Activated effector memory CD4-positive, alpha-beta T cell treated with anti-CD3 and anti-CD28 coated beads, Interleukin-2, amount 50 U/mL, for 16 hours (primary cell): ENCODE measurements at places on chromosomes 16 and 17.

- DNase-seq: no peak
Measured at GRCh38 chr17:49333804-49334203, 28.2 kb downstream of the ZNF652 start.

DNA sequence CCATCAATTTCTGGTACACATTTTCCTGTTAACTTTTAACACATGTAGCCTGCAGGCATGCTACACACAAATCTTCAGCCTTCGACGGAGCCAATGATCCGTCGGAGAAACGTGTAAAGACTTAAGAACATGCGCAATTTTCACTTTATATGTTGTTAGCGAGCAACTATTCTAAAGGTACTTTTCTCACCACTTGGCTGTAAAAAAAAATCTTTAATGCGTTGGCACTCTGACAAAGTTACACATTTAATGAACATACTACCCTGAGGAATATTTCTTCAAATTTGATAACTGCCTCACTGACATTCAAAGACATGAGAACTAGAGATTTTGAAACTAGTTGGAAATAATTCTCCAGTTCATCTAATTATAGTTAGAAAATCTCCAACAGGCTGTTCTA is 507.5 kb upstream of the SALL1 start:
- DNase-seq: no peak

- no peak for DNase-seq
Measured at GRCh38 chr17:30547778-30548573, 70.8 kb downstream of the GOSR1 start.

GRCh38 chr16:21959050-21959449 is 5.9 kb downstream of the UQCRC2 start:
- DNase-seq: no peak

- no peak for DNase-seq
Measured at GRCh38 chr16:75472908-75473877, 8.7 kb upstream of the TMEM170A start.

DNA sequence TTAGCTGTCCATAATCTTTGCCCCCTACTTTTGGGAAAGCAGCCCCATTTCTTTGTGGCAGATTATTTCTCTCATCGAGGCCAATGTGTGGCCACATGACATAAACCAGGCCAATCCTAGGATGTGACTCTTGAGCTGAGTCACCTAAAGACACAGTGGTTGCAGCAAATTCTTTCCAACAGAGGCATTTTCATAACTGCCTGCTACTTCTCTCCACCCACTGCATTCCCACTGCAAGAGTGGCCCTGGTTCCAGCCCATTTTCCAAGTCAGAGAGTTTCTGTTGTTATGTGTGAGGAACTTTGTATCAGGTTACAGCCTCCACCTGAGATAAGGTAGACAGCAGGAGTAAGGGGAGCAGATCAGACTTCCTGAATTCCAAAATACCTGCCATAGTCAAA is 195.2 kb downstream of the RGS9 start:
- no peak for DNase-seq

- DNase-seq: no peak
Measured at GRCh38 chr17:14308636-14308964, 7.7 kb downstream of the HS3ST3B1 start.

- DNase-seq: peak; percentile 77
Measured at GRCh38 chr16:2912330-2913199, 834 bp downstream of the FLYWCH1 start.

DNA sequence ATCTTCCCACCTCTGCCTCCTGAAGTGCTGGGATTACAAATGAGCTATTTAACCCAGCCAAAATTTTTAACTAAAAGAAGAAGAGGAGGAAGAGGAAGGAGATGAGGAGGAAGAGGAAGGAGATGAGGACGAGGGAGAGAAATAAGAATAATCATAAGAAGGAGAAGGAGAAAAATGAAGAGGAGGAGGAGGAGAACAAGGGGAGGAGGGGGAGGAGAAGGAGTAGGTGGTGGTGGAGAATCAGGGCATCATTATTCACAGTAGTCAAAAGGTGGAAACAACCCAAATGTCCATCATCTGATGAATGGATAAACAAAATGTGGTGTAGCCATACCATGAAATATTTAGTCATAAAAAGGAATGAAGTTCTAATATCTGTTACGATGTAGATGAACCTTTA is 21.2 kb upstream of the MGAT5B start:
- no peak for DNase-seq

DNA sequence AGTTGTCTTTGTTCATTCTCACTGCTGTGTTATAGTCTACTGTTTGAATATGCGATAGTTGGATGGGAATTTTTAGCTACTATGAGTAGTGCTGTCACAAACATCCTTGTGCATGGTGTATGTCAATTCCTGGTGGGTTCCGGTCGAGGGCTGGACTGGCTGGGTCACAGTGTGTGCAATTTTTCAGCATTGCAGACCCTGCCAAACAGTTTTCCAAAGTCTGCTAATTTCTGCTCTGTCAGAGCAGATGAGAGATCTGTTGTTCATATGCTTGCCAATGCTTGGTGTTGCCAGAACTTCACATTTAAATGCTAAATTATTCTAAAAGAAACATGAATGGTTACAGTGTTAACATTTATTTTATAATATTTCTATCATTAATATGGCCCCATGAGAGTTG is 3.6 kb upstream of the C16orf96 start:
- DNase-seq: no peak

DNA sequence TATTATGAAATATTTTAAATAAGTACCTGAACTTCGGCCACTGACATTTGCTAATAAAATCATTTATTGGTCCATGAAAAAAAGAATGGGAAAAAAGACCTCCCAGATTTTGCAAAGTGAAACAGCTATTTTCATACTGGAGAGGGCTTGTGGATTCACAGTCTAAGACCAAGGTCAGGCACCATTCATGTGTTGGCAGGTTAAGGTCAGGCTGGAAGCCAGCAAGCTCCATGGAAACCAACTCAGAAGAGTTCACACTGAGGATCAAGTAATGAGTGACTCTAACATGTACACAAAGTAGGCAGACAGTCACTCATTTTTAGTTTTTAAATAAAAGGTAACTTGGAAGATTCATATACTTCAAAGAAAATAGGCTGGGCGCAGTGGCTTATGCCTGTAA is 3.4 kb downstream of the DNAJA2 start:
- no peak for DNase-seq

DNA sequence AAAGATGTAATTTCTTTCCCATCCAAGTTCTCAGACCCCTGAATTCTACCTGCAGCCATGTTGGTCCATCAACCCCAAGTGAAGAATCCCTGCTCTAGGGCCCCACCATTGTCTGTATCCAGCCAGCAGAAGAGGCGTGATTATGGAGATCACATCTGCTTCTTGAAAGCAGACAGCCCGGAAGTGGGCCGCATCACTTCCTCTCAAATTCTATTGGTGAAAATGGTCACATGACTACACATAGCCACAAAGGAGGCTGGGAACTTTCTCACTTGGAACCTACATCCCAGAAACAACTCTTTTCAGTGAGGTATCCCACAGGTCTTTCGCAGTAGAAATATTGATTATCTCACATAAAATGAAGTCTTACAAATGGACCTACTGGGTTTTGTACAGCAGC is 40.1 kb downstream of the IL4R start:
- DNase-seq: no peak

DNA sequence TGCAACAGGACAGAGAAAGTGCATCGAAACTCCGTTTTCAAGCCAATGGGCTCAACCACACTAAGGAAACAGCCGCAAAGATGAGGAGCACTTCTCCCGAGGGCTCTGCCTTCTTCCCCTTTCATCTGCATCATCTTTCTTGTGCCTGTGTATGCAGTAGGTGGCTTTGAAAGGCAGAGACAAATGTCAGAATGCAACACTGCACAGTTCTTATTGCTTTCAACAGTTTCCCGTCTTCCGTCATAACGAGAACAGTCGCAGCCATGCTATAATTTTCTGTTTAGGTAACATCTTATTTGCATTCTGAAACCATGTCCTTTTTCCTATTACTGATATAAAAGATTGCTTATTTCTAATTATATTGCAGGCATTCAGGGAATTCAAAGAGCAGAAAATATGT is 205.2 kb downstream of the SLC39A11 start:
- DNase-seq: no peak

DNA sequence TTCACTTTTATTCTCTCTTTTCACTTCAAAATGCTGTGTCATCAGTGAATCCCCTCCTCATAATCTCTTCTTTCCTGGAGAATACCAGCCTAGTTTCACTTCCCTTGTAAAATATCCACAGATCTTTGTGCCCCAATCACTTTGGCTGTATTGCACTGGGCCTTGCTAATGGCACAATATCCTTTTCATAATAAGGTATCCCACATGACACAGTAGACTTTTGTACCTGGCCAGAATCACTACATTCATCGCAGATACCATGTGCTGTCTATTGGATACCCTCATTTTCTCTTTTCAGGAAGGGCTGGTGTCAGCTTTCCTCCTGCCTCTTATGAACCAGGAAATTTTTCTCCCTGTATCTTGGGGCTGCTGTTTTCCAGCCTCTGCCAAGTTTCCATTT is 25.7 kb upstream of the TOX3 start:
- no peak for DNase-seq

GRCh38 chr17:50514936-50515702 is 6.9 kb downstream of the MYCBPAP start:
- DNase-seq: no peak

- DNase-seq: no peak
Measured at GRCh38 chr16:75236232-75236631, 15.2 kb downstream of the BCAR1 start.
